ENCODE measurements at places on chromosomes 7 and 10. TPM values are rescaled to one million over a fixed set of nuclear protein-coding genes. Genes with fewer than 3 reads are reported as not detected.

GRCh38 chr7:150503581-150503980, 11.1 kb upstream of the GIMAP7 start:
- peak overlapping the region; percentile 76 for H3K4me3 ChIP-seq
- peaks cover 68% of the 10 kb centered on the region for H3K4me1 ChIP-seq
- no peaks in the 10 kb centered on the region for H3K27me3 ChIP-seq

DNA sequence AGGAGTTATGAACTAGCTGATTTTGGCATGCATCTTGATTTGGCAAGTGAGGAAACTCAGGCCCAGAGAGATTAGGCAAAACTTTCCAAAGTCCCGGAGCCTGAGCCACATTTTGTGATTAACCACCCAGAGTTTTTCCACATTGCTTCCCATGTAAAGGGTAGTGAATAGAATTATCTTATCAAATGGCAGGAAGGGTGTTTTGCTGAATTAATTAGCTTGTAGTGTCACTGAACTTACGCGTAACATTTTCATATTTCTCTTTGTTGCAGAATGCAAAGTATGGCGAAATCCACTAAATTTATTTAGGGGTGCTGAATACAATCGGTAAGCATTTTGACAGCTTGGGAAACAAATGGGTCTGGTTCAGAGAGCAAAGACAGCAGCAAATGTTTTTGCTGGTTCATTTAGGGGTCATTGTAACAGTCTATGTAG, 176.2 kb downstream of the ST7 start:
- no peak overlapping the region for H3K27ac ChIP-seq
- no peak for DNase-seq

DNA sequence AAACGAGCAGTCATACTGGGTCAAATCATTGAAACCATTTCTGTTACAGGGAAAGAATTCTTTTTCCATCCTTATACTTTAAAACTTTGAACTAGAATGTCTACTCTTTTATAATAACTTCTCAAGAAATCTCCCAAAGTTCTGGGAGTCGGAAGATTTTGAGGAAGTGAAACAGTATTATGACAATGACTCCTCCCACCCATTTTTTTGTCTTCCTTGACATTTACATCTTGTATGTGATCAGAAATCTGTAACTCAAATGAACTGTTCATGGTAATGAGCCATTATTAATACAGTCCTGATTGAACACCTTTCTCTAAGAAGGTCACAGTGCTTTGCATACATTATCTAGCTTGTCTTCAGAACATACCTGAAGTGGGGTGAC, 227.4 kb downstream of the CELF2 start:
- DNase-seq, result no peak
- peaks cover 24% of the 10 kb centered on the region for H3K36me3 ChIP-seq
- no peak overlapping the region for H3K4me3 ChIP-seq
- H3K27me3 ChIP-seq, result no peaks in the 10 kb centered on the region
- H3K4me1 ChIP-seq, result peaks cover 30% of the 10 kb centered on the region
- no peak overlapping the region for H3K27ac ChIP-seq

GRCh38 chr10:89078724-89079672, 88.4 kb downstream of the FAS start:
- H3K4me1 ChIP-seq, result peaks cover 27% of the 10 kb centered on the region
- peaks cover 2% of the 10 kb centered on the region for H3K36me3 ChIP-seq
- no peak for DNase-seq
- no peak overlapping the region for H3K27ac ChIP-seq

DNA sequence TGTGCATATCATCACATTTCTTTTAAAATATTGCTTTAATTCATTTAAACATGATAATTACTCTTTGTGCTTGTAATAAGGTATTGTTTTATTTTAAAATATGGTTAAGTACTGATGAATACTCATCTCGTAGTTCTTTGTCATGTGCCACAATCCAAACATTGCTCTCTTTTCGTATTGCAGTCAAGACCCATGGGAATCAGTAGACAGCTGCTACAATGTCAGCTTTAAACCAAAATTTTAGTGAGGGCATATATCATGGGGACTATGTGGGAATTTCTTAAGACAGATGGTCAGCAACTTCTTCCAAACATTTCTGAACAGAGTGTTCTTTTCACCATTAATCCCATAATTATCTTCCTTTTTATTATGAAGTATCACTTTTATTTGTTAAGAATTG, 77.2 kb upstream of the FZD1 start:
- H3K27me3 ChIP-seq, result no peaks in the 10 kb centered on the region
- no peak overlapping the region for H3K4me3 ChIP-seq

The CDK13 gene
- total RNA-seq, result 65.2 TPM

The SKIDA1 gene
- total RNA-seq, result 0.58 TPM

The FAM13C gene
- total RNA-seq, result not detected
